Inflammatory macrophage treated with lipopolysaccharide for 4 hours (primary cell): ENCODE measurements at places on chromosomes 6 and 20.

DNA sequence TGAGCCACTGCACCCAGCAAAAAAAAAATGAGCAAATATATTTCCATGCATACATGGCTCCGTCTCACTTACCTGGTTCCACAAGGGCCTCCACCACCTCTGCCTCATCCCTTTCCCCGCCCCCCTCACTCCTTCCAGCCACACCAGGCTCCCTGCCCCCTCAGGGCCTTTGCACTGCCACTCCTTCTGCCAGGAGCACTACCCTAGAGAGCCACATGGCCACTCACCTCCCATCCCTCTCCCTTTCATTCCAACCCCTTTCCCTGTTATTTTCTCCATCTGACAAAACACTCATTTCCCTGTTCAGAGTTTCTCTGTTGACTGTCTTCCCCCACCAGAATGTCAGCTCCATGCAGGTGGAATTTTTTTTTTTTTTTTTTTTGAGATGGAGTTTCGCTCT lies 12.8 kb downstream of the SNAI1 start:
- DNase-seq = no peak

DNA sequence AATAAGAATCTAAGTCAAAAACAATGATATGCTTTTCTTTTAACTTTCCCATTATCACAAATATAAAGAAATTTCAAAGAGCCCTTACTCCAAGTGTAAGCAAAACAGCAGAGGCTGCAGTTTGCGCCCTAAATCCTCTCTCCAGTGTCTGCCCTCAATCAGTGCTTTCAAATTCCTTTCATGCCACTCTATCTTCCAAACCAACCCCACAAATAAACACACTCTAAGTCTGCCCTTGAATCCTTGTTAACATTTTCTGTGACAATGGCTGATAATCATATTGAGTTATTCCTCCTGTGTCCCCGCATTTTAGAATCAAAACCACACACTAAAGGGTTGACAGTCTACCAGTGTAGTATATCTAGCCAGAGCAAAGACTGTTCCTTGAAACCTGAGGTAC lies 317.9 kb upstream of the MARCKS start:
- DNase-seq = no peak

GRCh38 chr6:163780994-163781393 lies 366.5 kb downstream of the QKI start:
- no peak for DNase-seq

GRCh38 chr6:38350942-38351341 lies 288.8 kb downstream of the BTBD9 start:
- no peak for DNase-seq

- DNase-seq = no peak
These were observed 107.4 kb upstream of the TENT5A start for GRCh38 chr6:81859884-81860283.

DNA sequence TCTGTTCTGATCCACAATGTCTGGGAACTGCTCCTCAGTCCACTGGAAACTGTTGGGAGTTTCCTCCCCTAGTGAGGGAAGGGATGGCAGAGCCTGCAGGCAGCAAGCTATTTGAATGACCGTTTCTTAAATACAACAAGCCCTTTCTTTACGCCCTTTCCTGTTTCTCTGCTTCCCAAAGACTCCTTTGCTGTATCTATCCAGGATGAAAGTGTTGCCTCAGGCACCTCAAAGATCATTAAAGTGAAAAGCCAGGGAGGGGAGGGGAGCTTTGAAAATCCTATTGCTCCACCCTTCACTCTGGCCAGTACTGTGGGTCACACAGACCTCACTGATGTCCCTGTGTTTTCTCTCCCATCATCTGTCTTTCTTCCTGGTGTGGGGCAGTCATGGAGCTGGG lies 213.1 kb downstream of the RNF144B start:
- DNase-seq = no peak

DNA sequence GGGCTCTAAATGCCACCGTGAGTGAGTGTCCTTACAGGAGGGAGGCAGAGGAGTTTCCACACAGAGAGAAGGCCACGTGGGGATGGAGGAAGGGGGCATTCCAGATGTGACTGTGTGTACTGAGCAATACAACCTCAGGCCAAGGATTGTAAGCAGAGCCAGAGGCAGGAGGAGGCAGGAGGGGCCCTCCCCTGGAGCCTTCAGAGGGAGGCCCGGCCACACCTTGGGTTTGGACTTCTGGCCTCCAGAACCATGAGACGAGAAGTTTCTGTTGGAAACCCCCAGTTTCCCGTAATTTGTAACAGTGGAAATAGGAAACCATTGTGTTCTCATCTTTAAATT lies 9.3 kb upstream of the KIF25 start:
- no peak for DNase-seq

- DNase-seq = no peak
These were observed 124.3 kb downstream of the MYLK4 start for GRCh38 chr6:2626401-2626800.

DNA sequence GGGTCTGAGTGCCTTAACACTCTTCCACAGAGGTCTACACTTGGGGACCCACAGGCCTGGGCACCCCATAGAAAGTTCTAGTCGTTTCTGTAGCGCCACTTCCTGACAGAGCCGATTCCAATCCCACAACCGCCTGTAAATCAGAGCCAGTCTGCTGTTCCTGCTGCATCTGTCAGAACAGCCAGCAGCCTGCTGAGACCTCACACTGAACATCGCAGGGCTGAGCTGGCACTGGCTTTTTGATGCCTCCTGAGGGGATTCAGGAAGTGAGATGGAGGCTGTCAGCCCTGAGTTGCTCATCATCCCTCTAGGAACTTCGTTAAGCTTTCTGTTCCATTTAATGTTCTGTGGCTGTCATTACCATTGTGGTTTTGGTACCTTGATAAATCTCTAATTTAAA lies 48.9 kb downstream of the DCBLD1 start:
- DNase-seq = no peak

- DNase-seq = no peak
These were observed 218.8 kb upstream of the RNF24 start for GRCh38 chr20:4234128-4234527.

- DNase-seq = no peak
These were observed 96.2 kb upstream of the EYS start for GRCh38 chr6:65803186-65803585.

DNA sequence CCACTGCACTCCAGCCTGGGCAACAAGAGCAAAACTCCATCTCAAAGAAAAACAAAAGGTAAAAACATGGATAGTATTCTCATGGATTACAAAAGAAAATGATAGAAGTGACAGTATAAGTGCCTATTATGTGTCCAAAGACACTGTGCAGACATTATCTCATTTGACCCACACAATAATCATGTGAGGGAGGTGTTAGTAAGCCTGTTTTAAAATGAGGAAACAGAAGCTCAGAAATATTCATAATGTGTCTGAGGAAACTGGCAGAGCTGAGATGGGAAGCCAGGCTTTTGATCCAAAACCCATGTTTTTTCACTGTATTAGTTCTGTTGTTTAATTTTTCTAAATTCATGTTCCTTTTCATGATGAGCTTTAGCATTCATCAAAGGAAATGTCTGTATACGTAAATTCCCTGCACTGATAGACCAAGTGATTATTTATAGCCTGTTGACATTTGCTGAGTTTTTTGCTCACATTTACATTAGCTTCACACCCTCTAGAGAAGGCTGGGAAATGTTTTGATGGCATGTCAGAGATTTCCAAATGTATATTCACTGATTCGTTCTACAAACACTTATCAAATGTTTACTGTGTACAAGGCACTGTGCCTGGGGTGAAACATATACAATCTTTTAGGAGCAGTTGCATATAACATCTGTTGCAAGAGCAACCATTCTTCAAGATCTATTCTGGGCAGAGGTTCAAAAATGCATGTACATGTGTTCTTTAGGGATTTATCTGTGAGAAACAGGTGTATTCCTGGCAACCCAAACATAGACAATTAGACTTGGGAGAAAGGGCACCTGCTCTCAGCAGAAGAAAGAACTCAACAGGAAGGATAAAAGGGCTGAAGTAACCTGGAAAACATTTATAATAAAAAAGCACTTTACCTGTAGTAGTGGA lies 331.5 kb downstream of the SAMD5 start:
- DNase-seq = no peak

- DNase-seq = no peak
These were observed 47.7 kb upstream of the RCAN2 start for GRCh38 chr6:46538800-46539480.

DNA sequence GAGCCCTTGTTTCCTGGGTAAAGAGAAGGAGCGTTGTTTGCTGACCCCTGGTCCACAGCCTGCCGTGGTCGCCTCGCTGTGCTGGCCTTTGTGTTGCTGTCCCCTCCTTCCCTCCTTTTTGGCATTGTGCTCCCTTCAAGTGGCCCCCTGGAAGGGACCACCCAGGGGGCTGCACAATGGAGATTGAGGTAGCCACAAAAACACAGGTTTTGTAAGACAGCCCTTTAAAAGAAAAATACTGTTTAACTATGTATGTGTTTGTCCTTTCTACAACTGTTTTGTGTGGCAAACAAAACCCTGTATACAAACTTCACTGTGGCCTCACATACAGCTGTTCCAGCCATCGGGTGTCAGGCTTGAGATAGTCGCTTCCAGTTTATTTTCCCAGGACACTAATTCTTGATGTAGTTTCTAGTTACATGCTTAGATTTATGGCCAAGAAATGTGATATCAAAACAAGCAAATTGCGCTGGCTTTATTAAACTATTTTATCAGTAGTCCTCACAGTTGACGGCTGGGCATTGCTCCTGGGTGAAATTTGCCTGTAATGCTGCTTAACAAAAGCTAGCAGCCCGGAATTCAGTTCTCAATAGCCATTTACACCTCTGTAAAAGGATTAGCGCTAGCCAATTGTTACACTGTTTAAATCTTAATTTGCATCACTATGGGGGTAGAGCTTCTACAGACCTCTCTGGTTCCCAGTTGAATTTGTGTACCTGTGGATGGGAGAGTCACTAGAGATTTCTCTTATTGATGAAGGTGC lies 64.1 kb downstream of the KIZ start:
- DNase-seq = no peak

DNA sequence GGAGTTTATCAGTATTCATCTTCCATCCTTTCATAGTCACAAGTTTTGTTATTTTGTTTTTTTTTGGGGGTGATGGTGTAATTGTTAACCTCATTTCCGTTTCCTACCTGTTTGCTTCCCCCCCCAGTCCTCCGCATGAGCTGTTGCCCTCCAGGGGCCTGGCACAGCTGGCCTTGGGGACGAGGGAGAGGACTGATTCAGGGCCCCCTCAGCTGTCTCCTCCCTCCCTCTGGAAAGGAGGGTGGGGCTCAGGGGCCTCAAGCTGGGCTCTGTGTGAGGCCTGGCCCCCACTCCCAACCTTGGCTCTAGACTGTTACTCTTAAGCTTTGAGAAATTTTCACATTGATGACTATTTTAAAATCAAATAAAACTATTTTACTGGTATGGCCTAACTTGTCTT lies 4.0 kb downstream of the LRRC73 start:
- DNase-seq = no peak

DNA sequence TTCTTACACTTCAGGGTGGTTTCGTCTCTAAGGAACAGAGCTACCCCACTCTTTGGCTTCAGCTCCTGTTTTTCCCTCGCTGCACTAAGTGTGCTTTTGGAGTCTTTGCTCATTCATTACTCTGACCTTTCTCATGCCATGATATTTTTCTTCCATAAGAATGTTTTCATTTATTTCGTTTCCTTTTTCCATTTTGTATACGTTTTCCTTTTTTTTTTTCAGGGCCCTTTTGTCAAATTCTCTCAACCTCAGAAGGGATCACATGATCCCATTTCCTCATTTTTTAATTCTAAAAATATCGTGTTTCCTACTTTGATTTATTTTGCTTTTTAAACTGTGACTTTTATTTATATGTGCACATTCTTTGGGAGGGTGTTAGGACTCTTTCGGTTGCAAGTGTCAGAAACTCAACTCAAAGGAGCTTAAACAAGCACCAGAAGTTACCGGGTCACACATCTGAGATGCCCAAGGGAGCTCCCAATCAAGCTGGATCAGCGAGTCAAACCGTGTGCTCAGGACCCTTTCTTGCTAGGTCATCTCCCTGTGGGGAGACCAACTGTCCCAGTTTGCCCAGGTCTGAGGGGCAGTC lies 40.6 kb downstream of the GCNT2 start:
- peak; percentile 28 for DNase-seq

DNA sequence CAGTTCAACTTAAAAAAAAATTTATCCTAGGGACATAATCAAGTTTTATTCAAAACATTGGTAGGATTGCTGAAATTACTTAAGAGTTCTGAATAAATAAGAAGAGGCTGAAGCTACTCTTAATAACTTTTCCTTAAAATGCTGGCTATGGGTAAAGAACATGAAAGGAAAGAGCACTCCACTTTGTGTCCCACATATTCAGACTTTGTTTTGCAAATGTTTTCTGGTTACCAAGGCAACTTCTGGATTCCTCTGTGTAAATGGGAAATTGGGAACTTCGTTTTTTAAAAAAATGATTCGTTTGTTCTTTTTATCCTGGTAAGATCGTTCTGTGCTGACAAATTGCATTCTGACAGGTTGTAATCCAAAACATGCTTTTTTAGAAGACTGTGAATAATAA lies 115.0 kb downstream of the KIF6 start:
- DNase-seq = no peak

- DNase-seq = no peak
These were observed 4.9 kb upstream of the TMEM242 start for GRCh38 chr6:157328108-157328692.

DNA sequence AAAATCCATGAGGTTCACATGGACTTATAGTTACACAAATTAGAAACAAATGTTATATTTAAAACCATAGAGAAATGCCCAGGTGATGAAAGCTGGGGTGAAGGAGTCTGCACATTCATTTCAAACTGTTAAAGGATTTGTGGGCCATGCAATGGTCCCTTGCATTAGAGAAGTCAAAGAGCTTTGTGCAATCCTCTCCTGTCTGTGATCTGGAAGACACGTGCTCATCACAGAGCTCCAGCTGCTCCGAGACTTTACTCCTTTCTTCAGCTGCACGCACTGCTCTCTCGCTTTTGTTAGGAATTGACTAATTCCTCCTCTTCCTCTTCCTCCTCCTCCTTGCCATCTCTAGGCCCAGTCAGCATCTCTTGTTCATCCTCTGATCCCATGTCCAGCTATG lies 4.1 kb upstream of the AIF1 start:
- DNase-seq = peak; percentile 24

DNA sequence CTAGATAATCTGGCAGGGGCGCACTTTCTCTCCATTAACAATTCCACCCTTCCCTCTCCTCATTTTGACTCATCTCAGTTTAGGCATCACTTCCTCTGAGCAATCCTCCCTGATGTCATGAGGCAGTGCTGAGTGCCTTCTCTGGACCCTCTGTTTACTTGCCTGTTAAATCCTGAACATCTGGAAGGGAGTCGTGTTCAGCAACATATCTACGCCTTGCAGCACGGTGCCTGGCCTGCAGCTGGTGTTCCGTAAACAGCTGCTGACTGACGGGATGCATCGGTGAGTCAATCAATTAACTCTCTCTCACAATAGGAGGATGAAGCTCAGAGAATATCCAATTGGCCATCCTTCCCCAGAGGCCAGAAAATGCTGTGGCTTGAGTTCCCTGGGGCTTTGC lies 613.5 kb downstream of the PTPRT start:
- no peak for DNase-seq

- no peak for DNase-seq
These were observed 28.0 kb downstream of the PNLDC1 start for GRCh38 chr6:159828074-159828473.

DNA sequence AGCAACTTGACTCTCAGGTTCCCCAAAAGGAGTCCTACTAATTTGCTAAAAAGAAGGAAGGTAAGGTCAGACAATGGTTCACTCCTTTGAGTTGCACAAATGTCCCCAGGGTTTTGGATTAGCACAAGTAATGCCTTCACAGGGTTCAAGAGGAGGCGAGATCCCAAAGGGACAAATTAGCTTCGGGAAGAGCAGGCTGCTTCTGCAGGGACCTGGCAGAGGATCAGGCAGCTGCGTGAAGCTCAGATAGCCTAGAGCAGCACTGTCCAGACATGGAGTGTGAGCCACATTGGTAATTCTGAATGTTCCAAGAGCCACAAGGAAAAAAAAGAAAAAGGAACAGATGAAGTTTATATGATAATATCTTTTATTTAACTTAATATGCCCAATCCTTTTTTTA lies 115.4 kb downstream of the CFAP61 start:
- no peak for DNase-seq
